ENCODE measurements at places on chromosomes 7 and 10.

DNA sequence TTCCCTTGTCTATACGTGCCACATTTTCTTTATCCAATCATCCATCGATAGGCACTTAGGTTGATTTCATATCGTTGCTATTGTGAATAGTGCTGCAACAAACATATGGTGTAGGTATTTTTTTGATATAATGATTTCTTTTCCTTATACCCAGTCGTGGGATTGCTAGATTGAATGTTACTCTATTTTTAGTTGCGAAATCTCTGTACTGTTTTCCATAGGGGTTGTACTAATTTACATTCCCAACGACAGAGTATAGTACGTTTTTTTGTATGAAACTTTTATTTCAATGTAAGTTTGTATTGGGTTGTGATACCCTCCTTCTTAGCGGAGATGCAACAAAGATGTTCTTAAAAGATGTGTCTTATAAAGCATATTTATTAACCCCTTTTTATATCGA lies 30.0 kb downstream of the AKR1B1 start:
- DNase-seq = no peak

DNA sequence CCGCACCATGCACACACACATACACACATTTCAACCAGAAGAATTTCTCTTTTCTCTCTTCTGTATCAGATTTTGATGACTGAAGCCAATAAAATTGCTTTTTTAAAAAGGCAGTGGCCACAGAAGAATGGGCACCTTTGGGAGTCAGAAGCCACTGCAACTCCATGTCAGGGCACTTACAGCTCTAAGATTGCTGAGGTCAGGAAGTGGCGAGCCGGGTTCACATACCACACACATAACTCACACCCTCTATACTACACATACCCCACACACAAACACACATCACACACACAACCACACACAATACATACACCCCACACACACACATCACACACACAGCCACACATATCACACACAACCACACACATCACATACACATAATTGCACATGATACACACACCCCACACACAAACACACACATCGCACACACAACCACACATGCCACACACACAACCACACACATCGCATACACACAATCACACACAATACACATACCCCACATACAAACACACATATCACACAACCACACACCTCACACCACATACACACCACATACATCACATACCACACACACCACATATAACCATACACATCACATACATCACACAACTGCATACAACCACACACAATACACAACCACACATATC lies 31.2 kb downstream of the GPRIN2 start:
- DNase-seq = no peak

DNA sequence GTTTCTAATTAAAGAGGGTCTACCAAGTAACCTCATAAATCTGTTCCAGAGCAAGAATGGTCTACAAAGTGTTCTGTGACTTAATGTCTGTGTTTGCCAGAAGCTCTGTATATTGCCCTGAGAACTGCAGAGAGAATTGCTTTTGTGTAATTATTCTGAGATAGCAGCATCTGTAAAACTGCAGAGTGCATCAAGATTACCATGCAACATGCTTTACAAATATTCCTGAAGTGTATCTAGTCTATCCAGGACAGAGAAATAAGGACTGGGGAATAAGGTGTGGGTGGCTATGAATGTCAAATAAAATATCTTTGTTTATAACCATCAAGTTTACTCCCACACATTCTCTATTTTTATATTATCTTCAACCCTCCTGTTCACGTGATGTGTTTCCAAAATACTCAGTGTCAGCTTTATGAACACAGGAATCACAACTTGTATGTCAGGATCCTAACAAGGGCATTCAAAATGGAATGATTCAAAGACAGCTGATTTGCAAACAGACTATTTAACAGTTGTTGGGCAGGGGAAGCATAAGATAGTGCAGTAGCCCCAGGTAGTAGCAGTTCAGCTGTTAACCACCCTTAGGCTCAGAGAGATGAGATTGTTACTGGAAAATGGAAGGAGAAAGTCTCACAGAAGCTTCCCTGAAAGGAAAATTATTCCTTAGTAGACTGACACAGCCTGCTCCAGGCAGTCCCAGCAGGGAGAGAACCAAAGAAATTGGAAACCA lies 15.3 kb upstream of the LIPA start:
- no peak for DNase-seq

DNA sequence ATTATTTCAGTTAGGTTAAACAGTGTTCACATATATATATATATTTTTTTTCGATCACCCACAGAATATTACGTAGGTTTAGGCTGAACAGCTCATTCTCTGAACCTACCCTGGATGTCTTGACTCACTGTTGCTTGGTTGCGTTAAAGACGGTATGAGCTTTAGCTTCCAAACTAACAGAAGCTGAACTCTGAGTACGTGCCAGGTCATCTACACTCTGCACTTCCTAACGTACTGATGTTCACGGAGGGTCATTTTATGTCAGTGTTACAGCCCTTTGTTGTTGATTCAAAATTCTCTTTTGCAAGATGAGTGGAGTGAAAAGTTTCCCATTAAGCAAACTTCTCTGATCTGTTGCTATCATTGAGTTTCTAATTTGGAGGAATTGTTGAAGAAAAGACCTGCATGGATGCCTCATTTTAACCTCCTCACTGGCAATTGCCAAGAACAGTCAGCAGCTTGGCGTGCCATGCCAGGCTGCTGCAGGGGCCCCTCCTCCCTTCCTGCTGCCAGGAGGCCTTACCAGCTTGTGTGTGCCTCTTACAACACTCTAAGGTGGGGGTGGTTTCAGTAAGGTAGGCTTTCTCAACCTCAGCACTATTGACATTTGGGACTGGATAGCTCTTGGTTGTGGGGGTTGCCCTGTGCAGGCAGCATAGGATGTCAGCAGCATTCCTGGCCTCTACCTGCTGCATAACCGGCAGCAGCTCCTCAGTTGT lies 44.3 kb downstream of the INSYN2A start:
- no peak for DNase-seq

DNA sequence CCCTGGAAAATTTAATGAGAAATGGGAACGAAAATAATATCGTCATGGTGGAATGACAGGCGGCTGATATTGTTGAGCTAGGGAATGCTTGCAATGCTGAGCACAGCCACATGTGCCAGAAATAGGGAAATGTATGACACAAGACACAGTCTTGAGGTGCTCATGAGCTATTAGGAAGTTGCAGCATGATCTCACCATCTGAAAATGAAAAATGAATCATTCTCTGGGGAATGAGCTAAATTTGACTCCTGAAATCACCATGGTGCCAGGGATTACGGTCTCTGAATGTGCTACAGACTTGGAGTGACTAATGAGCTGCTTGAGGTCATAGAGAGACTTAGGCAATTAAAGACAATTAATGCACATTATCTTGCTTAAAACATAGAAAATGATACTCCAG lies 845.0 kb downstream of the CNTNAP2 start:
- no peak for DNase-seq

- DNase-seq = no peak
These were observed 126.4 kb upstream of the GHITM start for GRCh38 chr10:84012831-84013458.

- no peak for DNase-seq
These were observed 18.6 kb downstream of the CACNB2 start for GRCh38 chr10:18158773-18159265.

GRCh38 chr7:75892634-75893272 lies 13.9 kb downstream of the RHBDD2 start:
- no peak for DNase-seq

GRCh38 chr10:90148116-90148855 lies 446.9 kb downstream of the KIF20B start:
- no peak for DNase-seq

- no peak for DNase-seq
These were observed 125.8 kb downstream of the CRPPA start for GRCh38 chr7:16295558-16295957.

GRCh38 chr10:2898509-2898860 lies 168.9 kb upstream of the PFKP start:
- DNase-seq = no peak

- DNase-seq = no peak
These were observed 401.1 kb upstream of the PODXL start for GRCh38 chr7:131957338-131958020.

DNA sequence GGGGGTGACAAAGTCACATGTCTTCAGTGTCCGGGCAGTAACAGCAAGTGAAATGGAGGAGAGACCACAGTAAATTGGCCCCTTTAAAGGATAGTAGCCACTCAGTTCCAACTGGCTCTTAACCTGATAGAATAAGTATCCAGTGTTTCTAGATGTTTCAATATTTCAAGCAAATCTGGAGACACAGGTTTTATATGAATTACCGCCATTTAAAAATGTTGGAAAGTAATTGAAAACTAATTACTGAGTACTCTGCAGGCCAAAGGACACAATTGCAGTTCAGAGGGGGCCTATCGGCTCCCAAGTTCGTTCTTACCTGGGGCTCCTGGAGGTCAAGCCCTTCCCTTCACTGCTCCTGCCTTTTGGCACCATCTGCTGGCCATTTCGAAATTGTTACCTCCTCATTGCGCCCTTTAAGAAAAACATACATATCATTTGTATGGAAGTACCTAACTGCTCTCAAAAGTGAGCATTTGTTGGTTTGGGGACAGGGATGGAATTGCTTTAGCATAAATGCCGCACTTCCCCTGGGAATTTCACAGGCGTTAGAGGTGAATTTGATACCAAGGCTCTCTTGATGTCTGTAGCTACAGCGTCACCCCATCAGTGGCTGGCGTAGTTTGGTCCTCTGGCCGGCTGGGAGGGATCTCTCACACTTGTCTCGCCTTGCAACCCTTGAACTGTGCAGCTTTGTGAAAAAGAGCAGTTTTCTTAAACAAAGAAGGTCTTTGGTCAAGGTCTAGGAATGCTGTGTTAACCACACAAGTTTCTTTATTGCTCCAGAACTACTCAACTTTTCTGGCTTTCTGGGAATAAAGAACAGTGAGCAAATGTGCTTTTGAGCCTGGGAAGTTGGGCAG lies 220.0 kb downstream of the ARHGAP21 start:
- DNase-seq = peak; percentile 24

GRCh38 chr10:106873770-106874603 lies 290.5 kb downstream of the SORCS1 start:
- no peak for DNase-seq

DNA sequence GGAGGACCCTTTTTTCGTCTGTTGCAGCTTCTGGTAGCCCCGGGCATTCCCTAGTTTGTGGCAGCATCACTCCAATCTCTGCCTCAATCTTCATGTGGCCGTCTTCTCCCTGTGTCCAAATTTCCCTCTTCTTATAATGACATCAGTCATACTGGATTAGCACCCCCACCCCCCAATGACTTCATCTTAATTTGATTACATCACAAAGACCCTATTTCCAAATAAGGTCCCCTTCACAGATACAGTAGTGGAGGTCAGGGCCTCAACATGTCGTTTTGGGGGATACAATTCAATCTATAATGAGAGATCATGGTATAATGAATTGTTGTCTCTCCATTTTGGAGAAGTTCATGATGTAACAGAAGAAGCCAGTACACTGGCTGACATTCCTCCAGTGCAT lies 28.1 kb upstream of the EZH2 start:
- DNase-seq = no peak

DNA sequence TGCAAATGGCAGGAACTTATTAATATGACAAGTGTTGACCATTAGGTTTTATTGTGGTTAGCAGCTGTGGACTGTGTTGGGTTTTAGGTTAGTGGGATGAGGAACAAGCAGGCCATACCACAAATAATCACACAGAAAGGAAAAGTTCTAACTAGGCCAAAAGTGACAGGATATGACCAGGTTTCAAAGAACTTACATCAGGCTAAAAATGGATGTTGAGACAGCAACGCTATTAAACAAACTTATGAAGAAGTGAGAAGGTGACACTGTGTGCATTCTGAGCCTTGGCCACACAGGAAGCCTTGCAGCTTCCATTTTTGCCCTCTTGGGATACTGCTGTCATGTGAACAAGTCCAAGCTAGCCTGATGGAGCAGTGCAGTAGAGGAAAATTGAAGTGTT lies 568.8 kb downstream of the HTR7 start:
- DNase-seq = no peak

DNA sequence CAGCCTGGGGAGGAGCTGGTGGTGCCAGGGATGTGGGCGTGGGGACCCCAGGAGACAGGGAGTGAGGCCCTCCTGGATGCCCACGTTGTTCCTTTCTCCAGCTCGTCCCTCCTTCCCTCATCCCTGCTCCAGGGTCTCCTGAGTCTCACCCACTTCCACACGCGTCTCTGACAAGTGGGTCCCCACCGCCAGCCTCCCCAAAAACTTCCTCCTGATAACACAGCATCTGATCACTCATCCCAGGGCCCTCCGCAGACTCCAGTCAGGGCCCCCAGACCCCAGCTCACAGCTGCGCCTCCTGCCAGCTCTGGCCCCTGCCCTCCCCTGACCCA lies 60.6 kb upstream of the INPP5A start:
- DNase-seq = no peak

GRCh38 chr10:56266120-56266519 lies 94.9 kb downstream of the ZWINT start:
- no peak for DNase-seq

DNA sequence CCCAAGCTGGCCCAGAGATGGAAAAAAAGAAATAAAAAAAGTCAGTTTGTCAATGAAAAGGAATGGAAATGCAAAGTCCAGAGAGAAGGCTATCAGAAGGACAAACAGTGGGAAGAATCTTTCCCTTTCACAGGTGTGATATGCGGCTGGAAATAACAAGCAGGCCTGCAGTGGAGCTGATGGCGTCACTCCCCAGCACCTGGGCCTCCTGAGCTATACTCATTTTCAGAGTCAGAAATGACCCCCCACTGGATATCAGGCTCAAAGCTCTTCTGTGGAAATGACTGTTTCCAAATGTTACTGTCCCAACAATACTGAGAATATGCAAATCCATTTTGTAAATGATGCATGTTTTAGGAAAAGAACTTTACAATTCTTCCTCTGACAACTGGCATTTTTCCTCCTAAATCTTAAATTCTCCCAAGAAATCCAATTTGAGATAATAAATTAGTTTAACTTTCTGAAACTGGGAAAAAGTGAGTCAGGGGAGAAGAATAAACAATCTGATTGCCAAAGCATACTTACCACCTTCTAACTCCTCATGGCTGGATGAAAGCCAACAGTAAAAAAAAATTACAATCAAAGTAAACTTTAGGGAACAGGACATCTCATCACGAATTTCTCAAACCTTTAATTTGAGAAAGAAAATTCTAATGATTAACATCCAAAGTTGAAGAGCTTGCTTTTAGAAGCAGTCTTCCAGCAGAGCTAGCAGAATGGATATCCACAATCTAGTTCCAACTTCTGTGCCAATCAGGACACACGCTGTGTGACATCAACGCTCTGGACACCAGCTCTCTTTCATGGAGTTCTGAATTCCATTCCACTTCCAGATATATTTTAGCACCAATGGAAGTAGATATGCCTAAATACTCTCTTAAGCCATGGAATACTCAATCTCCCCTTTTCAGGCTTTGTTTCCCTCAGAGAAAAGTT lies 5.3 kb upstream of the CUZD1 start:
- no peak for DNase-seq

All from GM12891 (cell line).